ENCODE measurements at places on chromosomes 5 and 9.

DNA sequence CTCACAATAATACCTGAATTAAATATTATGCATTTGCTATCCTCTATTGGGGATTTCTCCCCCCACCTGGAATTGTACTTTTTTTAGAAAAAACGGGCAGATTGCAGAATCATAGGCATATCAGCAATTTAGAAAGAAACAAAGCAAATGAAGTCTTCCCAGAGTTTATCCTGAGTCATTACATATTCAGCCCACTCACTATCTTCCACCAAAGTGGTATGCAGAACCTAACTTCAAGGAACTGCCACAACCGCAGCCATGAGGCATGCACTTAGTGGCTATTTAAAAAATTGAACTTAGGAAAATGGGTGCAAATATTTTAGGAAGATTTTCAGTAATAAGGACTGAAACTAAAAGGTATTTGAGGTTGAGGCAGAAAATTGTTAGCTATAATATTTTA lies 48.6 kb downstream of the UBAP1 start:
- no peak for DNase-seq

DNA sequence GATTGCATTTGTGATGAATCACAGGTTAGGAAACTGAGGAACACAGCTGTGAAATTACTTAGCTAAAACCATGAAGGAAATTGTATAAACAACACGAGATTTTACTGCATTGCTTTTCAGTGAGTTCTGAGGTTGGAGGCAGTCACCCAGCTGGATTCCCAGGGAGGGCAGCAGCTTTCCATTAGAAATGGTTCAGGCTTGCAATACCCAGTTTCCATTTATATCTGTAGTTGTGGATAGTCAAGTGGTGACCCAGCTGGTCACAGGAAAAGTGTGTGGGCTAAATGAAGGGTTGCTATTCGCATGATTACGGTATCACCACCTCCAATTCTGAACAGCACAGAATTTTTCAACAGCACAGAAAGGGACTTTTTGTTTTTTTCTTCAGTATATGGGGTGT lies 34.3 kb upstream of the SPATA31D4 start:
- no peak for DNase-seq

GRCh38 chr5:55897905-55898304 lies 46.7 kb downstream of the IL31RA start:
- DNase-seq: no peak

GRCh38 chr9:26956860-26957233 lies 635 bp downstream of the IFT74 start:
- DNase-seq: no peak

DNA sequence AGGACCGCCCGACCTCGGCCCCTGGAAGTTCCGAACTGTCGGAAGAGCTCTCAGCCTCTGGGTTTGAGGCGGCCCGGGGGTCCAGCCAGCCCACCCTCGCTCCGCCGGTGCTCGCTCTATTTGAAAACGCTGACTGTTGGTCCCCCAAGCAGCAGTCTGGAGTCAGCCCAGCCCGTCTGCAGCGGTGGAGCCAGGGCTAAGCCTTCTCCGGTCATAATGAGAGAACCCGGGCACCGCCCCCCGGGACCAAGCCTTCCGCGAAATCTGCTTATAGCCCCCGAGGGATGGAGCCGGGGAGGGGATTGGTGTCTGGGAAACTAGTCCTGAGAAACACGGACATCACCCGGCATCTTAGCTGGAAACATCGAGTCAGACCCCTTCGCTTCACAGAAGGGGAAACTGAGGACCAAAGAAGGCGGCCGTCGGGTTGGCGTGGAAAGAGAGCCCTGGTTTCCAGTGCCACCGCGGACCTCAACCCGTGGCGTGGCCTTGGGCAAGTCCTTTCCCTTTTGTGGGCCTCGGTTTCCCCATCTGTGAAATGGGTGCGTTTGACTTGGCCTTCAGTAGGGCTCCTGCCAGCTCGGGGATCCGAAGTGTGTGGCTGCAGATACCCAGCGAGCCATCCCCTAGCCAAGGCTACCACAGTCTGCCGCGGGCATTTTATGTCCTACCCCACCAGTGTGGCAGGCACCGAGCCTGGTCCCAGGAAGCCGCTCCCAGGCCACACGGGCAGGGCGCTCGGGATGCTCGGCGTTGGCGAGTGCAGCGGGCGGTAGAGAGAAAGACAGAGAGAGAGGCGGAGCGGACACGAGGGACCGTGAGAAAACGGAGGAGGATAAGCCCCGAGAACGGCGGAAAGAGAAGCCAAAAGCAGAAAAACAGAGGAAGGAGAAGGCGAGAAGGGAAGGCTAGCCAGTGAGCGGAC lies 857 bp downstream of the ADAM19 start:
- no peak for DNase-seq

- no peak for DNase-seq
Measured at GRCh38 chr5:151233616-151234085, 9.8 kb upstream of the CCDC69 start.

- DNase-seq: no peak
Measured at GRCh38 chr9:116924462-116925110, 237.5 kb downstream of the TRIM32 start.

Measured in kidney capillary endothelial cell (primary cell).